NCI-H524 treated with DMSO at 0.1 percent for 48 hours (cell line): ENCODE measurements at places on chromosomes 11 and 22.

- DNase-seq: no peak
These were observed 253.1 kb downstream of the CADM1 start for GRCh38 chr11:115251126-115251525.

DNA sequence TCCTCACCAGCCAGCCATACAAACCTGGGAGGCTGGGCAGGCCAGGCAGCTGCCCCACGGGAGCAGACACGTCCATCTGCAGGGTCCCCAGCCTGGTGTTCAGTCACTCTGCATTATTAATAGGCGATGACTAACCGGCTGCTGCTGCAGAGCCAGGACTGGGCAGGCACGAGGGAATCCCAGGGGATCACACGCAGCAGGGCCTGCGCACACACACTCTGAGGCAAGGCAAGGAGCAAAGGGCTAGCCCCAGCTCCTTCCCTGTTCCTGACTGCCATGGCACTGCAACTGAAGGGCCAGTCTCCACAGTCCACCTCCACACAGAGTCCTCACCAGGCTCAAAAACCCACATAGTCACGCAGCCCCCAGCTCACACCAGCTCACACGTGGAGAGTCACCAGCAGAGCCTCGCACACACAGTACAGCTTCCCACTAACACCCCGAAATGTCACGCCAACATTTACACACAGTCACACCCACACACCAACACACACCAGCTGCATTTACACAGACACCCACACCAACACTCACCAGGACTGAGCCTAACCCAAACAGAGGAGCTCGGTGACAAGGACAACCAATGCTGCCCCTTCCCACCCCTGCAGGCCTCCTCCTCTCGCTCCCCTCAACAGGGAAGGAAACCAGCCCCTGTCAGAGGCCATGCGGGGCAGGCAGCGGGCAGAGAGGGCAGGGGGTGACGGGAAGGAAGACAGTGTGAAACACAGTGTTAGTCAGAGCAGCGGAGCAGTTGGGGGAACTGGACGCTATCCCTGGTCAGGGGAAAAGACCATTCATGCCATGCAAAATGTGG is 47.3 kb downstream of the NRXN2 start:
- DNase-seq: peak; percentile 22

DNA sequence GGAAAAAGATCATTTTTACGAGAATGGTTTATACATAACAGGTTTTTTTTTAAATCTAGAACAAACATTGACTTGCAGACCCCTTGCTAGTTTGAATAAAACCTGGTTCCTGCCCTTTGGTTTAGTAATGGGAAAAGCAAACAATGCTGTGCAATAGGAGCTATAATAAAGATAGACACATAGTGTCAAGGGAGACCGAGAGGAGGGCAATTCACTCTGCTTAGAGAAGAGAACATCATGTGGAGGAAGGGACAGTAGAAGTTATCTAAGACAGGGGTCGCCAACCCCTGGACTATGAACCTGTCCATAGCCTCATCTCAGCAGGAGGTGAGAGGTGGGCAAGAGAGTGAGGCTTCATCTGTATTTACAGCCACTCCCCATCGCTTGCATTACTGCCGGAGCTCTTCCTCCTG is 7.0 kb upstream of the RDX start:
- DNase-seq: no peak

GRCh38 chr11:106503901-106504300 is 426.4 kb downstream of the AASDHPPT start:
- DNase-seq: no peak

DNA sequence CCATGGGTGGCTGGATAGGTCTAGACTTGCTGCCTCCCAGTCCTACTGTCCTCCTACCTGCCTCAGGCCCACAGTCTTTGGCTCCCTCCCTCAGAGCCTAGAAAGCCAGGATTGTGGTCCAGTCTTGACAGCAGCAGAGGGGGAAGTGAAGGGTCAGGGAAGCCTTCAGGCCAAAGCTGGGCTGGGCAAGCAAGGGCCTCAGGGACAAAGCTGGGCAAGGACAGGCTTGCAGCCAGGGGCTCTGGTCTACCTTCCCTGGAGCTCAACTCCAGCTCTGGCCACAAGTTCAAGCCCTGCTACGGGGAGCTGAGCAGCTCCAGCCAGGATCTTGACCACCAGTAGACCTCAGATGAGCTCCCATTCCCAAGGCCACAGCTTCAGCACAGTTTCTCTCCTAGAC is 14.9 kb downstream of the LMO1 start:
- DNase-seq: no peak

DNA sequence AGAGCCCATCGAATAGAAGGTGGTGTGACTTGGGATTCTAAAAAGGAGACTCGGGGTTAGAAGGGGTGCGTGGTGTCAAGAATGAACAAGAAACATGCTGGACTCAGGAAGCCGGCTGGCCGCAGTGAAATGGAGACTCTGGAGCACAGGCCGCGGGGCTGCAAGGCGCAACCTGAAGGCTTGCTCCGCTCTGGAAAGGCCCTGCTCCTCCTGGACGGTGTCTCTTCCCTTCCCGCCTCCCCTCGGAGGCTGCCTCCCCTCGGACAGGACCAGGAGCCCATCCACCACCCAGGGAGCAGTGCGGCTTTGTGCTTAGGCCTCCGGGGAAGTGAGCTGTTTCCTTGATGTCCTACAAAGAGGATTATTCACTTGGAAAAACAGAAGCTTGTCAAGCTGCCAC is 170.1 kb downstream of the OPCML start:
- DNase-seq: no peak

DNA sequence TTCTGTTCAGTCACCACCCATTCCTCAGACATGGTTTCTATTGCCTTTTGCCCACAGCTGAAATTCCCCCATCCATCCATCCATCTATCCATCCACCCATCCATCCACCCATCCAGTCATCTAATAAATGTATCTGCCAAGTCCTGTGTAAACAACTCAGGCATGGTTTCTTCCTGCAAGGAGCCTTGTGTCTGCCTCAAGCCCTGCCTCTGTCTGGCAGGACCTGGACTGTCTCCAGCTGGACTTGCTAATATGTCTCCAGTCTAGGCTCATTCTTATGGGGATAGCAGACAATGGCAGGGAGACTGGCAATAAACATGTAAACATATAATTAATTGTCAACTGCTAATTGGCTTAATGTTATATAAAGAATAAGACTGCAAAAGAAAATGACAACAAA is 64.7 kb upstream of the AMPD3 start:
- DNase-seq: no peak

DNA sequence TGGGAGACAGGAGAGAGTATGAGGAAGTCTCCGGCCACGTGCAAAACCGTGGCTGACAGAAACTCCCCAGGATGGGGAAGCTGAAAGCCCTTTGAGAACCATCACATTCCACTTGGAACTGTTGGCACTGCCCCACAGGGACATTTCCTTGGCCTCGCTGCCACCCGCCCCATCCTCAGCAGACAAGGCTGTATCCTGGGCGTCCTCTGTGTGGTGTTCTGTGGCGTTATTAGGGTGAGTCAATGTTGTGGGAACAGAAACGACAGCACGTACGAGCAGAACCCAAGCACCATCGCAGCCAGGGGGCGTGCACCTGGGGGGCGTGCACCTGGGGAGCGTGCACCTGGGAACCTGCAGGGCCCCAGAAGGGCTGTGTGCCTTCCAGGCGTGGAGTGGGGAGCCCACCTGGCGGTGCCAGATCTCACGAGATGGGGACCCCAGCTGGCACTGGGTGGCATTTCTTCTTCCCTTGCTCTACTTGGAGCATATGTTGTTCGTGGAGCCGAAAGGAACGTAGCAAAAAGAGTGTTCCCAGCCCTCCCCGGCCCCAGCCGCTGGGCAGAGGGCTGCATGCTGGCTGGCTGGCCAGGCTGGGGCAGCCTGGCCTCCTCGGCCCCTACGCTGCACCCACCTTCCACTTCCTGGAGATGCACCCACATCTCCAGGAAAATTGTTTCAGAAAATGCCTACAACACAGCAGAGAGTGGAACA is 35.4 kb downstream of the NFAM1 start:
- no peak for DNase-seq

DNA sequence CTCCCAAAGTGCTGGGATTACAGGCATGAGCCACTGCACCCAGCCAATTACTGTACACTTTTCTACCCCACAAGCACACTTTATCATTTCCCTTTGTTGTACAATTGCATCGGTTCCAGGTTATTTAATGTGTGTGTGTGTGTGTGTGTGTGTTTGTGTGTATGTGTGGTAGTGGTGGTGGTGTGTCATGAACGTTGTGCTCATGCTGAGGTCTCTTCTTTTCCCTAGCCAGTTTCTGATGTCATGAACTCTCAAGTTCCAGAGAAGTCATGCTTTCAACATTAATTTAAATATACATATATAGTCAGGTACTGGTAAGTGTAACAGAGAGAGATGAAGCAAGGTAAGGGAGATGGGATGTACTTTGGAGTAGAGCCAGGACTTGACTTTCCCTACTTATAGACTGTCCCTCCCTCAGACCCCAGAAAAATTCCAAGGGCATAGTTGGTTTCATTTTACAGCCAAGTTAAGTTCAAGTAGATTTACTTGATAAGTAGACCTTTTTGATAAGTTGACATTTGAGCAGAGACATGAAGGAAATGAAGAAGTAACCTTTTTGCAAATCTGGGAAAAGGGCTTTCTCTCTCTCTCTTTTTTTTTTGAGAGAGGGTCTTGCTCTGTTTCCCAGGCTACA is 42.7 kb downstream of the WEE1 start:
- no peak for DNase-seq

- DNase-seq: no peak
These were observed 121.2 kb downstream of the ABTB2 start for GRCh38 chr11:34236572-34236971.
